ENCODE measurements at places on chromosomes 3 and 15.

GRCh38 chr15:57476533-57476975, 100.2 kb downstream of the CGNL1 start:
- no peak for DNase-seq

- DNase-seq = no peak
Measured at GRCh38 chr15:75153087-75153486, 48.6 kb upstream of the C15orf39 start.

GRCh38 chr15:24856397-24857390, 98.1 kb upstream of the SNRPN start:
- no peak for DNase-seq

DNA sequence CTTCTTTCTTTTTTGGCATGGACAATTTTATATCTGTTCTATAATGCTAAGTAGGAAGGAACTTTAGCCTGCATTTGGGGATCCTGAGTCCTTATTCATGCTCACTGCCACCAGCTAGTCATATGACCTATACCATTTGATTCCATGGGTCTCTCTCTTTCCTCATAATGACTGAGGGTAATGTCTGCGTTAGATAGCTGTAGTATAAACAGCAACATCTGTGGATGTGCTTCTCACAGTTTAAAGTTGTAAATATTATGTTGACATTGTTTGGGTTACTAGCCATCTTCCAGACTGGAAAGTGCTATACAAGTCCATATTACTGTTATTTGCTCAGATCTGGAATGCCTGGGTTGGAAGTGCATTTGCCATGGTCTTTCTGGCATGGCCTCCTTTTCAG, 274.9 kb upstream of the SEMA6D start:
- DNase-seq = no peak

GRCh38 chr15:27081676-27082418, 110.9 kb downstream of the GABRG3 start:
- DNase-seq = no peak

- no peak for DNase-seq
Measured at GRCh38 chr3:123380261-123380660, 68.6 kb downstream of the ADCY5 start.

- DNase-seq = no peak
Measured at GRCh38 chr15:73397461-73397860, 28.7 kb upstream of the HCN4 start.

Measured in cortex of kidney (tissue), 1 donor.